ENCODE measurements at places on chromosomes 6 and 20.

DNA sequence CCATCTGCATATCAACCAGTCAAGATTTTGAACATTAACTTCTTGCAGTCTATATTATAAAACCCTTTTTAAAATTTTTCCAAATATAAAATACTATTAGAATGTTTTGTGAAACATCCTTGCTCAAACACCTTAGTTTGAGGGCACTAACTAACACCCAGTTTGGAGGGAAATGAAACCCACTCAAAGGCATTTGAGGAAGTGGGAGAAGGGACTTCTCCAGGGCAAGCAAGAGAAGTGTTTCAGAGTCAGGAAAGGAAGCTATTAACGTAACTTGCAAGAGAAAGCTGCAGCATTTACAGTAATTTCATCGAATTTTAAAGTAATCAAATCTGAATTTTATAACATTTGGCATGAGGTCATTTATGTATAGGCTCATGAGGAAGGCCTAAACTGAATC lies 21.3 kb downstream of the MTFR2 start:
- no peak for ATAC-seq

DNA sequence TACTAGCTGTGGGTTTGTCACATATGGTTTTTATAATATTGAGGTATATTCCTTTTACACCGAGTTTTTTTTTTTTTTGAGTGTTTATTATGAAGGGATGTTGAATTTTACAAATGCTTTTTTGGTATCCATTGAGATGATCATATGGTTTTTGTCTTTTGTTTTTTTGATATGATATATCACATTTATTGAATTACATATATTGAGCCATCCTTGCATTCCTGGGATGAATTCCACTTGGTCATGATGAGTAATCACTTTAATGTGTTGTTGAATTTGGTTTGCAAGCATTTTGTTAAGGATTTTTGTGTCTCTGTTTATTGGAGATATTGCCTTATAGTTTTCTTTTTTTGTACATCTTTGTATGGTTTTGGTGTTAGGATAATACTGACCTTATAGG lies 3.3 kb upstream of the ZNF337 start:
- ATAC-seq = no peak

- ATAC-seq = no peak
Measured at GRCh38 chr20:53668992-53669391, 75.4 kb upstream of the ZNF217 start.

DNA sequence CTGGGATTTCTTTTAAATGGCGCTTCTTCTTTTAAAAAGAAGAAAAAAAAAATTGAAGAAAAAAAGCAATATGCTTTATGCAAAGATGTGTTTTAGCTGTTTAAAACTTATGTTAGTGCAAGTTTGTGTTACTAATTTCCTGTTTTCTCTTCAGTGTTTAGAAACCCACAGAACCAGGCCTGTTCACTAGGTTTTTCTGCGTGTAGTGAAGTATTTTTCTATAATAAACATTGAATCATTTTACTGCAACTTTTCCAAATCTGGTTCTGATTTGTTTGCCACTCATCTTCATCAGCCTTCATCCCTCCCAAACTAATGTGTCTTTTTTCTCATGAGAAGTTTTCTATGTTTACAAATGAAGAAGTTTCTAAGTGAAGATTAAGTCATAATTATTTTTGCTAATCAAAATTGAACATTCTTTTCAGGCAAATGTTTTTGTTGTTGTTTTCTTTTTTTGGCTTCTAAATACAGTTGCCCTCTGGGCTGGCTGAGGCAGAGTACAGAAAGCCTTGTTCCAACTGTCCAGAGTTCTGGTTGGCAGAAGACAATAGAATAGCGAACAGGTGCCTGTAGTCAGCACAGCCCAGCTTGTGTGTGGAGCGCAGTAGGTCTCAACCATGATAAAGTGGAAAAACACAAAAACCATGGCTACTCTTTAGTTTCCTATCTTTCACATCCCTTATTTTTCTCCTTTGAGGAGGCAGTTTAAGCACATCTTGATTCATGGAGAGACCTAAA lies 14.5 kb downstream of the ZNF76 start:
- no peak for ATAC-seq

DNA sequence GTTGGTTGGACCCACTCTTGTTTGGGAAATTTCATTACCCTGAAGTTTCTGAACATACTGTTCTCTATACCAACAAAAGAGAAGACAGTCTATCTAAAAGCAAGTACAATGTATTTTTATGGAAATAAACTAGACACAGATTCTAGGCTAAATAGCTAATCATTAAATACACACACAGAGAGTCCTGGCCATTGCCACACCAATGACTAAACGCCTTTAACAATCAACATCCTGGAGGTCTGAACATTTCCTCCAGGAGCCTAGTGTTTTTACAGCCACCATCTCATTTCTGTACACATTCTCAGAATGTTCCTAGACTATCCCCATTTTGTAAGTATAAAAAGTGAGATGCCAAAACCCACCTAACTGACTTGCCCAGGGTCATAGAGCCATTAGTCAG lies 141.6 kb upstream of the RREB1 start:
- no peak for ATAC-seq

- ATAC-seq = no peak
Measured at GRCh38 chr20:50141018-50141675, 12.4 kb downstream of the PEDS1 start.

- peak; percentile 99 for ATAC-seq
Measured at GRCh38 chr20:10131732-10132345, 86.8 kb upstream of the SNAP25 start.

DNA sequence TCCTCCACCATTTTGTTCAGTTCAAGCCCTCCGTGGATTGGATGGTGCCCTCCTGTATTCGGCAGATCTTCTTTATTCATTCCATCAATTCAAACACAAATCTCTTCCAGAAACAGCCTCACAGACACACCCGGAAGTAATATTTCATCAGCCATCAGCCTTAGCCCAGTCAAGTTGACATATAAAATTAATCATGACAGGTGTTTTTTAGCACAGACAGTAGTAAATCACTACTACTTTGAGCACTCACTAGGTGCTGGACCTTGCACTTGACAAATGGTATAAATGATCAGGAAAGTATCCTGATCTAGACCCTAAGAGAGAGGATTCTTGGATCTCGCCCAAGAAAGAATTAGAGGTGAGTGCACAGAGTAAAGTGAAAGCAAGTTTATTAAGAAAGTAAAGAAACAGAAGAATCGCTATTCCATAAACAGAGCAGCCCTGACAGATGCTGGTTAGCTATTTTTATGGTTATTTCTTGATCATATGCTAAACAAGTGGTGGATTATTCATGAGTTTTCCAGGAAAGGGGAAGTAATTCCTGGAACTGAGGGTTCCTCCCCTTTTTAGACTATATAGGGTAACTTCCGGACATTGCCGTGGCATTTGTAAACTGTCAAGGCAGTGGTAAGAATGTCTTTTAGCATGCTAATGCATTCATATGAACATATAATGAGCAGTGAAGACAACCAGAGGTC lies 194.6 kb upstream of the LAMP5 start:
- no peak for ATAC-seq

GRCh38 chr6:118216751-118217150 lies 309.7 kb downstream of the SLC35F1 start:
- no peak for ATAC-seq

- ATAC-seq = peak; percentile 11
Measured at GRCh38 chr20:8151372-8151771, 19.3 kb downstream of the PLCB1 start.

DNA sequence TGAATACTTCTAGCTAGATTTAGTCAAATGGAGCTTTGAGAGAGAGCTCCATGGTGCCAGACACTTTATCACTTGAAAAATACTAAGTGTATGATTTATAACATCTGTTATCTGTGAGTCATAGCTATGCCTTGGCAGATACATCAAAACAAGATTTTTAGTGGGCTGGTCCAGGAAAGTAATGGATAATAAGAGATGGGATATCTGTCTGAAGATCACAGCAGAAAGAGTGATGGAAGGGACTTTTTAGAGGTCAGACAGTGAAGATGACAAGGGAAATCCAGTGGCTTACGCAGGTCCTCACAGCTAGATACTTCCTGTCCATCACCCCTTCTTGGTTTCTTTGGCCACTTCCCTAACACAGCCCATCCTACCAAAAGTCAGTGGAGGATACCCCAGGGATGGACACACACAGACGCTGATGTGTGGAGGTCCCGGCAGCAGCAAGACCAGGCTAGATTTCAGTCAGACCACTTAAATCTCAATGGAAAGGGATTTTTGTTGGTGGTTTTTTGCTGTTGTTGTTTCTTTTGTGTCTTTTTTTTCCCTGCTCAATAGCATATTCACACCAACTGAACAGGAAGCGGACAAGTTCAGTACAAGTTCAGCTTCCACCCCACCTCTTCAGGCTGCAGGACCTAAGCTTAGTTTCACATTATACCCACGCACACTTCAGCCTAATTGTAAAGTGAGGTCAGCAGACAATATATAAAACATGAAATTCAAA lies 209.3 kb downstream of the ALDH8A1 start:
- peak; percentile 84 for ATAC-seq

GRCh38 chr6:109865968-109866367 lies 112.1 kb upstream of the GPR6 start:
- no peak for ATAC-seq

GRCh38 chr20:62331347-62331746 lies 28.6 kb downstream of the ADRM1 start:
- no peak for ATAC-seq

DNA sequence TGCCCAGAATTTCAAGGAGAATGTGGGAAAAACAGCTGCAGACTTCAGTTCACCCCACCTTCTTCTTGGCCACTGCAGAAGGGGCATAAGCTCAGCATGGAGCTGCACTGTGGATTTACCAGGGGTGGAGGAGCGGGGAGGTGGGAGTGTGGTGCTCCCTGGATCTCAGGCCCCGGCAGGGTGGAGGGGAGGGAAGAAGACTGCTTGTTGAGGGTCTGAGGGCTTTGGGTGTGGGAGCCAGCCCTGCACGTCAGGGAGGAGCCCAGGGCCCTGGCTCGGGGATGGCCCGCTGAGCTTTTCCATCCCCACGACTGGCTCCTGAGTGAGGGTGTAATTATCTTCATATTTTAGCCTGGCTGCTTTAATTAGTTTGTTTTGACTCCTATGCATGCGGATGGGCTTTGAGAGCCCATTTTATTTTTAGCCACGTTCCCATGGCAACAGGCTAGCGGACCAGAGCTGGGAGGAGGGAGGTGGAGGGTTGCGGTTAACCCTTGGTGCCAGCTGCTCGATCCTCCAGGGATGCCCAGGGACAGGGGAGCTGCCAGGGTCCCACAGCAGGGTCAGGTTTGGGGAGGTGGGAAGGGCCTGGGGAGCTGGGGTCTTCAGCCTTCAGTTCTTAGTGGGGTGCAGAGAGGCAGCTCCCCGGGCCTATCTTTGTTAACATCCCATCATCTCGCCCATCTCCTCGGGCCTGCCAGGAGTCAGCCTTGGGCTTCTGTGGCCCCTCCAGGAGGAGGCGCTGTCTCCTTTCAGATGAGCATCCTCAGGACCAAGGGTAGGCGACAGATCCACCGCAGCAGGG lies 68.2 kb downstream of the RAB44 start:
- peak; percentile 96 for ATAC-seq

DNA sequence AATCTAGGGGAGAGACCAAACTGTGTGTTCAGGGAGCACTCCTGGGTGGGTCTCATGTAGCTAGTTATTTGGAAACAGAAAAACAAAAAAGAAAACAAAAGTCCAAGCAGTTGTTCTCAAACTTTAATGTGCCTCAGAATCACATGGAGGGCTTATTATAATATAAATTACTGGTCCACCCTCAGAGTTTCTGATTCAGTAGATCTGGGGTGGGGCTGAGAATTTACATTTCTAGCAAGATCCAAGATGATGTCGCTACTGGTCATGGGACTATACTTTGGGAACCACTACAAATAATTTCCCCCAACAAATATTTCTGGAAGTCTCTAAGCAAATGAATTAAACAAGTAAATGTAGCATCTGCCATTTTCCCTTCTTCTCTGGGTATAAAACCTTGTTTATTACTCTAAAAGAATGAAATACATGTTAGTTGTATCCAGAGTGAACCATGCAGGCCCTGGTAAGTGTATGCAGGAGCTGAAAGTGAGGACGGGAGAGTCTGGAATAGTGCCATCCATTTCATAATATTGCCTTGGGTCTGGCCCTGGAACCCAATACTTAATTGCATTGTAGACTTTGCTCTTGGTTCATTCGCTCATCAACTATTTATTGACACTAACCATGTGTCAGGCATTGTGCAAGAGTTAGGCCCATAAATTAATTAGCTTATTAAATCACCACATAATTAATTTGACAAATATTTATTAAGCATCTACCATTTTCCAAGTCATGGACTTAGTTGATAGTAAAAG lies 490.8 kb downstream of the EPM2A start:
- no peak for ATAC-seq

DNA sequence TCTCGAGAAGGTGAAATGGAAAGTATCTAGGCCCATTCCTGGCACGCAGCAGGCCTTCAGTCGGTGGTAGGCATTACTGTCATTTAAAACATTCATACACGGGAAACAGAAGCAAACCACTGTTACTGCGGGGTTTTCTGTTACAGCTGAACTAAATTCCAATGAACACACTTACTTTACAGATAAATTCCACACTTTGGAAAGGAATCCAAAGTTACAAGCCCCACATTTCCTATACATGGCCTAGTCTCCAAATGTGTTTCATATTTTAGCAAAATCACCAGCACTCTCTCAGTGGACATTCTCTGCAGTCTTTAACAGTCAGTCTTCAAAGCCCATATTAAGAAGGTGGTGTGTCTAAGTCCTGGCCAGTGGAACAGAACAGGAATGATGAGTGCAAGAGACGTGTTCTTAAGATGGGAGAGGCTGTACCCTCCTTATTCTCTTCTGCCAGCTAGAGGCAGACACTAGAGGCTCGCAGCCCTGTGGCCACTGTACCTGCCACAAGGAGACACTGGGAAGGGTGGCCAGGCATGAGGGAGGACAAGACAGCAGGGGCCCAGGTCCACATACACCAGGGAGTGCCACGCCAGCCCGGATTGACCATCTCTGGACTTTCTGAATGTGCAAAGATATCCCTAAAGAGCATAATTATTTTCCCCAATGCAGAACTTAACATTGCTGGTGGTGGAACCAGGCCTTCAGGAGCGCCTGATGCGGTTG lies 76.4 kb downstream of the CDC5L start:
- peak; percentile 31 for ATAC-seq

GRCh38 chr6:85115376-85115775 lies 334.5 kb upstream of the NT5E start:
- no peak for ATAC-seq

DNA sequence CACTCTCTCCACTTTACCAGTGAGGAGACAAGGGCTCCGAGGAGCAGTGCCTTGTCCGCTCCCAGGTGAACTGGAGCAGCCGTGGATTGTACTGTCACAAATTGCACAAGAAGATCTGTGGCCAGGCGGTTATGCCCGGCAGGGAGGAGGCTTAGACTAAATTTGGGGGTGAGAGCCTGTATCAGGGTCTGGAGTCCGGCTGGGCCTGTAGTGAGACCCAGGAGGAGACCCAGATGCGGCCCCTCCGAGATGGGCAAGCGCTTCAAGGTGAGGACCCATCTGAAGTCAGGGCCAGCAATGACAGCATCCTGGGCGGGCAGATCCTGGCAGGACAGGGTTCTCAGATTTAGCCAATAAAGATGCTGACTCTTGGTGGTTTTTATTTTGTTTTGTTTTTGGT lies 27.6 kb downstream of the BANF2 start:
- no peak for ATAC-seq

- ATAC-seq = no peak
Measured at GRCh38 chr6:154847318-154847717, 114.1 kb downstream of the SCAF8 start.
